ENCODE measurements at places on chromosomes 16 and 17.

- DNase-seq: no peak
These were observed 806 bp upstream of the CYB561 start for GRCh38 chr17:63446753-63447470.

- DNase-seq: no peak
These were observed 73.7 kb downstream of the RPTOR start for GRCh38 chr17:80618304-80618703.

DNA sequence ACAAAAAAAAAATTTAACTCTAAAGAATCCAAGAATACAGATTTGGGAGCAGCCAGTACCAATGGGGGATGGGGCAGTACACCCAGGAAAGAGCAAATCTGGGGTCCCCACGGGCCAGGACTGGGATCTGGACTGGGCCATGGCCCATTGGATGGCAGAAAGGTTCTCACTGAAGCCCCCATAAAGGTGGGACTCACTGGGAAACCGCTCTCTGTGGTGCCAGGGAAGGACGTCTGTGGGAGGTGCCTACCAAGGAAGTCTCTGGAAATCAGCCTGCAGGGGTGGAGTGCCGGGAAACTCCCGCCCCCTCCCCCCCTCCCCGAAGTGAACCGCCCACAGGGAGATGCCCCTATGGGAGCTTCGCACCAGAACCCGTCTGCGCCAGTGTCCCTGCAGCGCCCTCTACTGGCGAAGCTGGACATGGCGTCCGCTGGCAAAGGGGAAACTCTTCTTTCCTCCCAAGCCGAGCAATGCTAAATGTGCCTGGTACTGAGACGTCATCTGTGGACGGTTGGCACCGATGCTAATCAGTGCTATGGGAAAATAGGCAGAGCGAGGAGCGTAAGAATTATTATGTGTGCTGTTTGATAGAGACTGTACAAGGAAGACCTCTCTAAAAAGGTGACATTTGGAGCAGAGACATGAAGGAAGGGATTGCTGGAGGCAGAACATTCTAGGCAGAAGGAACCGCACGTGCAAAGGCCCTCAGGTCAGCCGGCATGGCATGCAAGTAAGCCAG, 671.1 kb downstream of the WWOX start:
- DNase-seq: peak; percentile 45

DNA sequence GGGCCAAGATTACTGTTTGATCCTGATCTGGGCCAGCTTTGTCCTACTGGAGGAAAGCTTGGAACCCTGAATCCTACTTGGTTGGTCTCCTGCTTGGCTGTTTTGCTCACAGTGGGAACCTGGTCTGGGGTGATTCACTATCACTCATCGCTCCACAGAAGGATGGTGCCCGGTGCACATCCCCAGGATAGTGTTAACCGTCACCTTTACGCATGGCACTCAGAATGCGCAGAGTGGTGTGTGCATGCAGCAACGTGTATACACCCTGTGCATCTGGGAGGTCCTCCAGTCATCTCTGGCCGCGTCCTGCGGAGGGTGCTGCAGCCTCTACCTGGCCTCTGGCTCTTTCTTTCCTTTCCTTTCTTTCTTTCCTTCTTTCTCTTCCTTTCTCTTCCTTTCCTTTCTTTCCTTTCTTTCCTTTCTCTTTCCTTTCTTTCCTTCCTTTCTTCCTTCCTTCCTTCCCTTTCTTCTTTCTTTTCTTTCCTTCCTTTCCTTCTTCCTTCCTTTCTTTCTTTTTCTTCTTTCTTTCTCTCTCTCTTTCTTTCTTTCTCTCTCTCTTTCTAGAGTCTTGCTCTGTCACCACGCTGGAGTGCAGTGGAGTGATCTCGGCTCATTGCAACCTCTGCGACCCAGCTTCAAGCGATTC, 13.1 kb downstream of the SOCS3 start:
- no peak for DNase-seq

GRCh38 chr17:78576389-78577112, 645 bp downstream of the DNAH17 start:
- no peak for DNase-seq

DNA sequence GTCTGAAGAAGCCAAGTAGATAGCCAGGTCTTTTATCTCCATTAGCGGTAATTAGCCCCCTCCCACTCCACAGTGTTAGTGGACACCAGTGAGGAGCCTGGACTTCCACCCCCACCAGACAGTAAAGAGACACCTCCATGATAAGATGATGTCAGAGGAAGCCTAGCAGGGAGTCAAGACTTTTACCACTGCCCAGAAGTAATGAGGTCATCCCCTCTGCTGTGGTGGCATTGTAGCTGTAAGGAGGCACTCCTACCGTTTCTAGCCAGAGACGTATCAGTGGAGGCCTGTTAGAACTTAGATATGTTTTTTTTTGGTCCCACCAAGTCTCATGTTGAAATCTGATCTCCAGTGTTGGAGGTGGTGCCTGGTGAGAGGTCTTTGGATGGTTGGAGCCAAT, 38.1 kb downstream of the PIK3R5 start:
- DNase-seq: no peak

- DNase-seq: no peak
These were observed 30.8 kb upstream of the ABCA5 start for GRCh38 chr17:69357701-69358100.

DNA sequence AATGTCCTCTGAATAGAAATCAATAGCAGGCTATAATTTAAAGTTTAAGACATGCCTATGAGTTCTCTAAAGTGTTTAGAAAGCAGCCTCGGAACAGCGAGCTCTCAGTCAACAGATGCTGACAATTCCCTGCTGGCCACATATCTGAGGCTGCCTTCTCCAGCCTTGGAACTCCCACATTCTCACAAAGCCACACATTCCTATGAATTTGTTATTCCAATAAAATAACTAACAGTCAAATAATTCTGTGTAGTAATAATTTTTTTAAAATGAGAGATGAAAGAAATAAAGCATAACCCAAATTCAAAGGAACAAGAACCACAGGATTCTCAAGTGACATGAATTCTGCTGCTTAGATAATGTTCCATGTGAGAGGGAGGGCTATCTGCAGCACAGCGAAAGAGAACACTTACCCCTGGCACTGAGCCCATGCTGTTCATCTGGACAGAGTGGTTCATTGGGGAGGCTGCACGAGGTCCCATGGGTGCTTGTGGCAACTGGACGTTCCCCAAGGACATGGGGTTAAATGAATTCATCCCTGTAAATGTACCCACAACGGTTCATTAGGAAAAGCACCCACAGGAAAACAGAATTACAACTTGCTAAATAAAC, 56.9 kb upstream of the TRAP1 start:
- no peak for DNase-seq

DNA sequence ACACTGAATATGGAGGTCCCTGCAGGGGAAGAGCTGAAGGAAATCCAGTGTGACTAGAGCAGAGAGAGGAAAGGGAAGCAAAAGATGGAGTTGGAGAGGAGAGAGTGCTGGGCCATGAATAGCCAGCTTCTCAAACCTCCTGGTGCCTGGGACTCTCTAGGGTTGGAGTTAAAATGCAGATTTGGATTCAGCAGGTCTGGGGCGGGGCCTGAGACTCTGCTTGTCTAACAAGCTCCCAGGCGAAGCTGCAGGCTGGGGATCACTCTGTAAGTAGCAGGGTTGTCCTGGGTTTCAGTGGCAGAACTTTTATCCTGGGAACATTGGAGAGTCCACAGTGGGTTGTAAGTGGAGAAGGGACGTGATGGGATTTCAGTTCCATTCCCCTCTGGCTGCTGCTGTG, 103.4 kb upstream of the PLCG2 start:
- no peak for DNase-seq

GRCh38 chr16:61823326-61823725, 212.9 kb downstream of the CDH8 start:
- DNase-seq: no peak

- no peak for DNase-seq
These were observed 41.7 kb upstream of the JPH3 start for GRCh38 chr16:87560428-87561199.

DNA sequence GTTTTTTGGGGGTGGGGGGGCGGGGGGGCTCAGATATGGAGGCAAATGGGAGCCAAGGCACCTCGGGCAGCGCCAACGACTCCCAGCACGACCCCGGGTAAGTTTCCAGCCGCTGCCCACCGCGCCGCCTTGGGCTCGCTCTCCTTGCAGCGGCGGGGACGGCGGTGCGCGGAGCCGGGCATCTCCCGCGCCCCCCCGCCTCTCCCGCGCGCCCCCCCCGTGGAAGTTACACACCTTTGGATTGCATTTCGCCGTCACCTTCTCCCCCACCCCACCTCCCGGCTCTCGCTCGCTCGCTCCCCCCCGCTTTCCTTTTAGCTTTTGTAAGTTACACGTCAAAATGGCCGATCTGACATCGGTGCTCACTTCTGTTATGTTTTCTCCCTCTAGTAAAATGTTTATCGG, 387 bp downstream of the MSI2 start:
- DNase-seq: peak; percentile 25

DNA sequence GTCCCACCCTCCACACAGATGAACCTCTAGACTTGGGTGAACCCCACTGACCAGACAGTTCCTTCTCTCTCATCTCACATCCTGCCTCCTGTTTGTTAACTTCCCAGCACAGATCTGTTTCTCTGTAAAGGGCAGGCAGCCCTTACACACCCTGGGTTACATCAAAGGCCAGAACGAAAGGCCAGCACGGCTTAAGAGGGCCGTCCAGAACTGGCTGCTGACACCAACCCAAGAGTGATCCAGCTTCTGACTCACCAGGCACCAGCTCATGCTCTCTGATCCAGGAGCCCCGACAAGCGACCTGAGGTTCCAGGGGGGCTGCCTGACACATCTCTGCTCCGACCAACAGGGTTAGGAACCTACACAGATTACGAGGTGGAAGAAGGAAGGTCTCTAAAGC, 86.9 kb downstream of the MRM3 start:
- no peak for DNase-seq

DNA sequence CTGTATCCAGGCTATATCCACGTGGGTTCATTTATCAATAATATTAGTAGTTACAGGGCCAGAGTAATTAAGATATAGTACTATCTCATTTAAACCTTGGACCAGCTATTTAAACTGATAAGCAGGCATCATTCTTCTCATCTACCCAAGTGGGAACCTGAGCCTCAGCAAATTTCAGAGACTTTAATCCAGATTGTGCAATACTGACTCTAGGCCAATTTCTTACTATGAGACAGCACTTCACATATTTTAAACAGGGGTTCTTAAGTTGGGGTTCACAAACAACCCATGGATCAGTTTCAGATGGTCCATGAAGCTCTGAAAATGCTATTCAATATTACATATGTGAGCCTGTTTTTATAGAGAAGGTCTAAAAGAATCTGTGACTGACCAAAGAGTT, 302.7 kb upstream of the PSMD7 start:
- DNase-seq: no peak

DNA sequence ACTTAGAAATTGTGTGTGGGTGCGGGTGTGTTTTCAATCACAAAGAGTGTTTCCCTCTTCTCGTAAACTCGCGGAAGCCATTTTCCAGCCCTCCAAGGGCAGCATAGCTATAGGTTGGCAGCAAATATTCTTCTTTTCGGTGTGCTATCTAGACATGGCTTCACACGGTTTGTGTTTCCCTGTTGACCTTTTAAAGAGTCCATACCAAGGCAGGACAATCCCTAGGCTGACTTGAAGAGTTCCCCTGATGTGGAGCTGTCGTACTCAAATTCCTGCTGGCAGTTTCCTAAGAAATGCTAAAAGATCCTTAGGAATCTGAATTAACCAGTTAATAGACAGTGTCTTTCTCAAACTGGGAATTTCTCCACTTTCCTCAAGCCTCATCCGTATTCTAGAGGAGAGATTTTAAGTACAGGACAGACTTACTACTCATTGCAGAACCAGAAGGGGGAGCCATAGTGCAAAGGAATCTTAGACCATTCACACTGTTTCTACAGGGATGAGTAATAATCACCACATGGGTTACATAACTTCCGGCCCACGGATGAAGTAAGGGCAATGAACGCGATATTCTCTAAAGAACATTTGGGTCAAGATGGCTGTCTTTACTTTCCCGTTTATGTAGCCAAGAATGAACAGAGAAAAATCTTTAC, 288.6 kb upstream of the ELAC2 start:
- no peak for DNase-seq

DNA sequence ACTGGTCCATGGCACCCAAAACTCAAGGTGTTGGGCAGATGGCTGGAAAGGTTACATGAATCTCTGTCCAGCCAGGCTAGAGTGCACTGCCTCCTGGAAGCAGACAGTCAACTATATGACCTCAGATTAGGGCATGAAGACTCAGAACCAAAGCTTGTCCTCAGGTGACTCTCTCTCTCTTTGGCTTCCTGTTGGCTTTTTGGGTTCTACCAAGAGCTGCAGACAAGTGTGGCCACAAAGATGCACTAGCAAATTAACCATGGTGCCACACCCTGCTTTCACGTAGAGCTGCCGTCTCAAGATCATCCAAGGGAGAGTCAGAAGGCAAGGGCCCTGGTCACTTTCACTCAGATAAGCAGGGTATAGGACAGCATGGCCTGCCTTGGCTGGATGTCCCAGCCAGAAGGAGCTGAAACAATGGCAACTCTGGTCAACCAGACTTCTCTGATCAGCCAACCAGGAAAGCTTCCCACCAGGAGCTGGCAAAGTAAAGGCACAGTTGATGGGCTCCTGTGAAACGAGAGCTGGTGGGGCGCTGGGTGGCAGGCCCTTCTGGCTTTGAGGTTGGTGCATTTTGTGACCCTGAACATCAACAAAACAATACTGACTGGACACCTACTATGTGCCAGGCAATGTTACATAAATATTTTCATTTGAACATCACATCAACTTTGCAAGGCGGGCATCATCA, 31.9 kb downstream of the CUEDC1 start:
- no peak for DNase-seq

- DNase-seq: no peak
These were observed 11.3 kb downstream of the OSBPL7 start for GRCh38 chr17:47810200-47810821.

- DNase-seq: no peak
These were observed 9.7 kb upstream of the ARL5C start for GRCh38 chr17:39175695-39176093.

- DNase-seq: no peak
These were observed 17.5 kb upstream of the SPNS2 start for GRCh38 chr17:4480929-4481898.

DNA sequence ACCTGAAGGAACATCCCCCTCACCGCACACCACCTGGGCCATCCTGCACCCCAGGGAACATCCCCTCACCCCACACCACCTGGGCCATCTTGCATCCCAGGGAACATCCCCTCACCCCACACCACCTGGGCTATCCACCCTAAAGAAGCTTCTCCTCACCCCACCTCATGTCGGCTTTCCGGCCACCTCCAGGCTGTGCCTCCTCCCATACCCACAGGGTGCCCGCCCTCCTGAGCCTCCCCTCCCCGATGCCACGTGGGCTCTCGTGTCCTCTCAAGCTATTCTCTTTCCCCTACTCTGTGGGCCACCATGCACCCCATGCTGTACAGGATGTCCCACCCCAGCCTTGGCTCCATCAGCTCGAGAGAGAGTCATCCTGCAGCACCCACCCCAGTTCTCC, 18.0 kb downstream of the MYLK3 start:
- DNase-seq: no peak
